ENCODE measurements at places on chromosomes 1 and 21.

- no peak for DNase-seq
These were observed 42.4 kb downstream of the DOP1B start for GRCh38 chr21:36199021-36199420.

DNA sequence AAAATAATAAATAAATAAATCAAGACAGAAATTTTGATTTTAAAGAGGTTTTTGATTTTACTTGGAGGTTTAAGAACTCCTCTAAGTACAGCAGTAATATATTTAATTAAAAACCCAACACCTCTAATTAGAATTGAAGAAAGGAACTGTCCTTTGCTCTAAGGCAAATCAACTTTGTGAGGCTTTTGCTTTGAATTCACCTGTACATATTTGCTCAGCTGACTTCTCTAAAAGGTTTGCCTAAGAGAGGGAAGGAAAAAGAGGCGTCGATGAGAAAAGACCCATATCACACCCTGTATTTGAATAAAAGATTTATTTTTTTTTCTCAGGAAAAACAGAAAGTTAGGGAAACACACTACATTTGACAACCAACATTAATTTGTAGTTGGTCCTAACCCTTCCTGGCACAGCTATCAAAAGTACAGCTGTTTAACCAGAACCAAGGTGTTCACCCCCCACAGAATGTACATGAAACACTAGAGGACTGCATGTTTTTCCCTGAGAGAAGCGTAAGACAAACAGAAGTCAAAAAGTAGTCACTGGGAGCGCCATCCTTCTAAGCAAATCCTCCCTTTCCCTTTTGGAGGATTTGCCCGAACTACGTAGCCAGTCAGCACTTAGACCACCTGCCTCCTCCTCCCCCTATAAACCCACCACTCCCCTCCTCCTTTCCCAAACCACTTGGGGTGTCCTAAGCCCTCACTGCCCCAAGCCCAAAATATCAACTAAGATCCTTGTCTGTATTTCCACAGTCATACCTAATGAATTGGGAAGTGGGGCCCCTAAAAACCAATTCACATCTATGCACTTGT lies 4.9 kb downstream of the MCL1 start:
- DNase-seq = peak; percentile 9

- DNase-seq = no peak
These were observed 81.6 kb upstream of the PBX1 start for GRCh38 chr1:164477343-164477742.

DNA sequence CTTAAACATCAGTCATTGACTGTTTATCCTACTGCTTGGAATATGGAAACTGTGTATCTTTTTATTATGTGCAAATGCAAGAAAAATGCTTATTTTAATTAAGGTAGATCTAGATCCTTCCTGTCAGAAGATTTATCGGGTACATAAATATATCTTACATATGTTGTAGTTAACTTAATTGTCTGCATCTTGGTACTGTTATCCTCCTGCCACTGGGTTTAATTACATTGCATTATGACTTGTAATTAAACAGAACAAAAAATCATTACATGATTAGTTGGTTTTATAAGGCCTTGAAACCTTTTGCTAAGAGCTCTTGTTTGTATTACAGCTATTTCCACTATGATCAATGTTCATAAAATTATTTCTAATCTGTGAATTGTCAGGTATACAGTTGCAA lies 211.2 kb downstream of the PTGER3 start:
- no peak for DNase-seq

DNA sequence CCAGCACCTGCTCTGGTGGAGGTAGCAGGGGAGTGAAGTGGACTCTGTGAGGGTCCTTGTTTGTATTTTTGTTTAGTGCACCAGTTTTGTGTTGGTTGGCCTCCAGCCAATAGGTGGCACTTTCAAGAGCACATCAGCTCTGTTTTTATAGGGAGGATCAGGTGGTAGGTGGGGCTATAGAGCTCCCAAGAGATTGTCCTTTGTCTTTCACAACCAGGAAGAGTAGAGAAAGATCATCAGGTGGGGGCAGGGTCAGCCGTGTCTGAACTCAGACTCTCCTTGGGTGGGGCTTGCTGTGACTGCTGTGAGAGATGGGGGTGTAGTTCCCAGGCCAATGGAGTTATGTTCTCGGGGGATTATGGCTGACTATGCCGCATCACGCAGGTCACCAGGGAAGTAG lies 159.8 kb downstream of the ZNF326 start:
- no peak for DNase-seq

DNA sequence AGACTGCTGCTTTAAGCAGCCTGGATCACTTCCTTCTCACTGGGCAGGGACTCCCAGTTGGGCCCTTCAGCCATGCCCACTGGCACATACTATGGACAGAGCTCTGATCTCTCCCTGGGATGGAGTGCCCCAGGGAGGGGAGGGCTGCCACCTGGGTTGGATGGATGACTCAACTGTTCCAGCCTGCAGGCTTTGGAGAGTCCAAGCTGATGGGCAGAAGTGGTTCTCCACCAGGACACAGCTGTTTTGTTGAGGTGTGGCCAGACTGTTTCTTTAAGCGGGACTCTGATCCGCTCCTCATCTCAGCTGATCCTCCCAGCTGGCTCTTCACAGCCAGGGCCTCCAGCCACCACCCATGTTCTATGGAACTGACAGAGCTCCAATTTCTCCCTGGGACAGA lies 166.9 kb downstream of the MAGI3 start:
- no peak for DNase-seq

- DNase-seq = no peak
These were observed 65.8 kb upstream of the KLHDC7A start for GRCh38 chr1:18414872-18415447.

DNA sequence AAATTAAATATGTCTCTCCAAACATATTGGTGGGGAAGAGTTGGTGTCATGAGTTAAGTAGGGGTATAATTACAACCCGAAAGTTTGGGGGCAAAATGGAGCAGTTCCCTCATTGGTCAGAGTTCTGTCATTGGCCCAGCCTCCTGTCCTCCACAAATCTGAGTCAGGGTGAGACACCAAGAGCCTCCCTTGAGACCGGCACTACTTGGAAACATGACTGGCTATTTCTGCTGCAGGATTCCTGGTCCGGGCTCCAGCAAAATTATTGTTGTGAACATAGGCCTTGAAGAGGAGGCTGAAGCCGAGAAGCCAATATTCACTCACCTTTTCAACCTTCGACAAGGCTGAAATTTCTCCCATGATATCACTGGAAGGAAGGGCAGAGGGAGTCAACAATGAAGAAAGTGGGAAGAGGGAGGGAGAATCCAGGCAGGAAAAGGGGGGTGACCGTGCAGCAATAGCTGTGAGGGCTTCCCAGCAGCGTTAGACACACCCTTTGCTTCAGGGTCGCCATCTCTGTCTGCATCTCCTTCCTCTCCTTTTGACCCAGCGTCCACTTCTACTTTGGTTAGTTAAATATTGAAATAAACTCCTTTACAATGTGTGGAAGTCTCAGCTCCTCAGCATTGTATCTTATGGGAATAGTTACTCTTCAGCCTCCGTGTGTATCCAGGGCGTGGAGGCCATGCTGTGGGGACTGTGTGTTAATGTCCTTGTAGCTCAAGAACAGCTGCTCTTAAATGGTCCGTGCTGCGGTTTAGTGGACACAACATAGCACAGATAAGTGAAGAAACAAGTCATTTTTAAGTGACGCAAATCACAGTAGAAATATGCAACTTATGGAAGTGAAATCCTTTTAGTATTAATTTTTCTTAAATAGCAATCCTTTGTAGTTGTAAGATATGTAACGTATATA lies 307.4 kb downstream of the DISC1 start:
- DNase-seq = no peak

DNA sequence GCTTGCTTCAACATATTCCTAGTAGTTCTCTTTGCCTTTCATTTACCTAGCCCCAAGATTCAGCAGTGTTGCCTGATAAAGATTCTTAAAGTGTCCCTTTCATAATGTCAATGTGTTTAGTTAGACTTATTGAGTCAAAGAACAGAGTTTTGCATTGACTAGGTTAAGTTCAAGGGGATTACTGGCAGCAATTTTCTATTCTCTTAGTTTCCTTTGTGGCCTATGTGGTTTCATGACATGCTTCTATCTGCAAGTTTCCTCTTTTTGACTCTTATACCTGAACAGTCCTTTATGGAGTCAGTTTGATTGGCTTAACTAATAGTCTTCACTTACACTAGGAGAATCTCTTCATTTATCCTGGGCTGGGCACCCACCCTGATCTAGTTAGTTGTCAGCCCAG lies 151.3 kb downstream of the ADGRL4 start:
- no peak for DNase-seq

DNA sequence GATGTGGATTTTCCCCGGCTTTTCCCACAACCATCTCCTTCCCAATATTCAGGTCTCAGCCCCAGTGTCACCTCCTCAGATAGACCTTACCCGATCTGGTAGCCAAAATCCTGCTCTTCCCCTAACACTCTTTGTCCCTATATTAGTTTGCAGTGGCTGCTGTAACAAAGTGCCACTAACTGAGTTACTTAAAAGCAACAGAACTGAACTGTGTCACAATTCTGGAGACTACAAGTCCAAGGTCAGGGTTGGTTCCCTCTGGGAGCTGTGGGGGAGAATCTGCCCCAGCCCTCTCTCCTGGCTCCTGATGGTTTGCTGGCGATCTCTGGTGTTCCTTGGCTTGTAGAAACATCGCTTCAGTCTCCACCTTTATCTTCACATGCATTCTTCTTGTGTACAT lies 64.0 kb downstream of the NENF start:
- no peak for DNase-seq

DNA sequence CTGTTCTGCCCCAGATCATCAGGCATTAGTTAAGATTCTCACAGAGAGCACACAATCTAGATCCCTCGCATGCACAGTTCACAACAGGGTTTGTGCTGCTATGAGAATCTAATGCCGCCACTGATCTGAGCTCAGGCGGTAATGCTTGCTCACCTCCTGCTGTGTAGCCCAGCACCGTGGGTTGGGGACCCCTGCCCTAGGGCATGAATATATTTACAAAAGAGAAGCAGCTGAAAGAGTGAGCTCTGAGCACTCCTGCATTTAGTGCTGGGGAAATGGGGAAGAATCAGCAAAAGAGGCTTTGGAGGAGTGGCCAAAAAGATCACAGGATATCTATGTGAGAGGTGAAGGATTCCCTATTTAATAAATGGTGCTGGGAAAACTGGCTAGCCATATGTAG lies 5.6 kb downstream of the CFAP57 start:
- no peak for DNase-seq

GRCh38 chr1:36883315-36883949 lies 150.9 kb downstream of the GRIK3 start:
- no peak for DNase-seq

DNA sequence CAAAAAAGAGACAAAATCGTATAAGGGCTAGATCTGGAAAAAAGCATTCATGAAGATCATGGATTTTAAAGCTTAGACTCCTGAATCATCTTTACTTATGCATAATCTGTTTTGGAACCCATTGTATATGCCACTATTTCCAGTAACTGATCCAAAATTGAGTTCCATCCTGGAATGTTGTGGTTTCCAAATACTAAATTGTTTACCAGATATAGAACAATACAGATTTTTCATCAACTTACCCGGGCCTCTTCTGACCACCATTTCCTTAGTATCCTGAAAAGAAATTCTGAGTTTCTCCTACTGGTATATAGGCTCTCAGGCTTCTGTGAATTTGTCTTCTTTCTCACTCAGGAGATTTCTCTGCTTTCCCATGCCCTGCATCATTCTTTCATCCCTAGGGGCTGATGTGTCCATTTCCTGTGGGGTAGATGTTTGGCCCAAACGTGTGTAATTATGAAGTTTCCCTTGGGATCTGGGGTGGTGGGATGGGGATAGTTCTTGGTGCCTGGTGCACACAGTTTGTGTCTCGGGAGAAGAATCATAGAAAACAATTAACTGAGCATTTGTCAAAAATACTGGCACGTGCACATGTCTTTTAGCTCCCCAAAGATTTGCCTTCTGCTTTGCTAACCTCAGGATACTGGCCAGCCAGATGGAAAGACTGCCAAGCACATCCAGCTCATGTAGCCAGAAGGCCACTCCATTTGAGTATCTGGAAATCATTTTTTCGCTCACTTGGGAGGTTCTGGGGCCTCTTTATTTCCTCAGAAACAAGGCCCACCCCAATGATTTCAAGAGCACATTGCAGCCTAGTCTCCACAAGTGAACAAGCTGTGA lies 127.8 kb downstream of the NTMT2 start:
- no peak for DNase-seq

DNA sequence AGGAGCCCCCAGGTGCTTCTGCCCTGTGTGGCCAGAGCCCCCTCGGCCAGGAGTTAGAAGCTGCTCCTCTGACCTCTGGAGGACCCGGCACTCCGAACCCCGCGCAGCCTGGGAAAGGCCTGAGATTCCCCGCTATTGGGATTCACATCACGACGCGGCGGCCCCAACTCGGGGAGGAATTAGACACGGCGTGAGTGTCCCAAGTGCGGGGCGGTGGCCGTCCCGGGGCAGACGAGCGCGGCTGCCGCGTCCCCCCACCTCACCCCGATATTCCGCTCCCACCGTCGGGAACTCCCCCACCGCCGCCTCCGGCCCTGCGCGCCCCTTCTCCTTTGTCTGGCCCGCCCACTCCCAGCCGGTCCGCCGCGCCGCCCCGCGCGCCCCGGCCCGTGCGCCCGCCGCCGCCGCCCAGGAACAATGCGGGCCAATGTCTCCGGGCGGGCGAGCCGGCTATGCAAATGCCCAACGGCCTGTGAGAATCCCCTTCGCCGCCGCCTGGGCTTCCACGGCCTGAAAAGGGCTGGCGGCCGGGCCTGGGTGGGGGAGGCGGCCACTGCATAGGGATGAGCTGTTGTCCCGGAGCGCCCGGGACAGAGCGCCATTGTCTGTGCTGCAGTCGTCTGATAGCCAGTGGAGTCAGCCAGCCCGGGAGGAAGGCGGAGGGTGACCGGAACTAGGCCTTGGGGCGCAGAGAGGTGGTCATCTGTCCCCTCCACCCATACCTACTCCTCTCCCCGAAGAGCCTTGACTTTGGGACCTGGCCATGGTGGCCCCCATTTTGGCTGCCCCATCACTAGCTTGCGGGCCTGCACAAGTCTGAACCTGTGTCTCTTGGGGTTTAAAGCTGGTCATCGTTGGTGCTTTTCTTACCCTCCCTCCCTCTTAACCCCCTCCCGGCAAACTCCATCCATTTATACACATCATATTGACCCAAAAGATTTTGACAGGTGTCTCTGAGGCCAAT lies 19.4 kb downstream of the RHBG start:
- DNase-seq = no peak

- DNase-seq = no peak
These were observed 103.7 kb downstream of the COQ8A start for GRCh38 chr1:227043755-227044154.

DNA sequence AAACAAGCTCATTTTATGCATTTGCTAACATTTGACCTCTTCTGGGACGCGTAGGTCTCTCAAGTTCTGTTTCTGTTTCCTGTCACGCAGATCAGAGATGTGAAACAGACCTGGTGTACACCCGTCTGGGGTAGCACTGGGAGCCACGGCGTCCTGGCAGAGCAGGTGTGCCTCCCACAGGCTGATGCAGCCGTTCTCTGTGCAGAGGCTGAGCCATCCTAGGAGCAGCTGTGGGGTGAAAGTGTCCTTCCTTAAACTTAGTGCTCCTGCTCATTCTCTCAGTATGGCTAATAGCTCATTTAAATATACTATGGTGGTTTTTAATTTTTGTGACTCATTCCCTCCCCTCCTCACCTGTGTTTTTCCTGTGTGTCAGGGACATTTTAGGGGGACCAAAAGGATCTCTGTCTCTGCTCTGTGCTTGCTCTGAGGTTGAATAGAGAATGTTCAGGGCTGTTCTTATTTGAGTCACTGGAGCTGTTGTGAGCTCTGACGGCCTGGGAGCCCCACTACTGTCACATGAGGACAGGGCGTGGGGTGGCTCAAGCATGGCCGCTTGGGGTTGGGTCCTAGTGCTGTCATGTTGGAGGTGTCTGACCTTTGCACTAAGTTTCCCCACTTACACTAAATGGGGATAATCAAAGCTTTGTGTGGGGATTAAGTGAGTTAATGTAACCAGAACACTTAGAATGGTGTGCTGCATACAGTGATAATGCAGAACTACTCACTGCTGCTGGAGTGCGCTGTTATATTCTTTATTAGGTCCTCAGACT lies 43.0 kb downstream of the GALNT2 start:
- DNase-seq = peak; percentile 48
